ENCODE measurements at places on chromosomes 7 and 10.

DNA sequence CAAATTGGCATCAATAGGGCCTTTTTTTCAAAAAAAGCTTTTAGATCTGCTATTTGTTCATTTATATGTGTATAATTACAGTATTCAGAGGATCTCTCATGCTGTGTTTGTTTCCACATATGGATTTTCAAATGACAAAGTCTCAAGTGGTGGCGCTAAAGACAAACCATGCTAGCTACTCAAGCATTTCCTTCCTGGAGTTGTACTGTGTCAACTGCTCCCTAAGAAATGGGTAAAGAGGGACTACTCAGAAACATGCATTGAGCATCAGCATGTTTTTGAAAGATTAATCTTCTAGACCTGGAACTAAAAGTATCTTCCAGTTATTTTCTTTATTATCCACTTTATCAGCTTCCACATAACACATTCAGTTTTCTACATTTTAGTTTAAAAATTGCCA lies 12.7 kb downstream of the CNTNAP2 start:
- DNase-seq = no peak

- no peak for DNase-seq
Measured at GRCh38 chr7:16398146-16399017, 23.0 kb downstream of the CRPPA start.

DNA sequence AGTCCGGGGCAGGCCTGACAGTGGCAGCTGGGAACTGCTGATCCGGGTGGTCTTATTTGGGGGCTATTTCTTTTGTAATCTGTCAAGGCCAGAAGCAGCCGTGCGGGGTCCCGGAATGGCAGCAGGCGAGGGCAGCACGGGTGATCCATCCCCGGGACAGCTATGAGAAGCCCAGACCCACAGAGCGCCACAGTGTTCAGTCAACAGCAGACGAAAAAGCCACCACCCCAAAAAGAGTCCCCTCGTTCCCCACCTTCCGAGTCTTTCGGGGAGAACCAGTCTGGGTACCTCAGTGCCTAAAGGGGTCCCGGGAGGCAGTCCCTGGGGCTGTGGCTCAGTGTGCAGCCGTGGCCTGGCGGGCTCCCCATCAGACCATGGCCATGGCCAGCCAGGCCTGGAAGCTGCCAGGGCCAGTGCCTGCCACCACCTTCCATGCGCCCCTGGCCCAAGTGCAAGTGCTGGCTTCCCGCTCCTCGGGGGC lies 125.1 kb upstream of the KCTD7 start:
- DNase-seq = no peak

GRCh38 chr7:144484445-144484844 lies 81.0 kb upstream of the NOBOX start:
- no peak for DNase-seq

DNA sequence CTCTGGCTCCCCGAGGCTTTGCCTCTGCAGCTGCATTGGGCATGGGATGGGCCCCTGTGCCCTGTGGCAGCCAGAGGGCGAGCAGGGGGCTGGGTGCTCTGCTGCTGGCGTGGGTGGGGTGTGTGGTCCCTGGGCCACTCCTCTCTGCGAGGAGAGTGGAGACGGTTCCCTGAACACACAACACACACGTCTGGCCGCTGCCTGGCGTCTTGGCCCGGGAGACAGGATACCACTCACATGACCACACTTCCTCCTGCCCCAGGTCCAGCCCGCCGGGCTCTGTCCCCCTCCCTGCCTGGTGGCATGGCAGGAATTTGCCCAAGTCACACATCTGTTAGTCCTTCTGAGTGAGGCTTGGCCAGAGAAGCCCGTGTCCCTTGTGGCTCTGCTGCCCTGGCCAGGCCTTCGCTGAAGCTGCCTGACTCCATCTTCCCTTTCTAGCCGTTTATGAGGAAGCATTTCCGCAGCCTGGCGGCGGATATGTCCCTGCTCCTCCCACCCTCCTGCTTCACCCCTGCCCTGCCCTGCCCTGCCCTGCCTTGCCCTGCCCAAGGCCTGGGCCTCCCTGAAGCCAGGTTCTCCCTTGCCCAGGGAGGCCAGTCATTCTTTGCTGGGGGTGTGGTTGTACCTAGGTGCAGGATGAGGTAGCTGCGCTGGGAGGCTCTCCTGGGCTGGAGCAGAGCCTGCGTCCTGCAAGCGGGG lies 3.0 kb downstream of the BRI3 start:
- DNase-seq = no peak

- no peak for DNase-seq
Measured at GRCh38 chr7:37577412-37577811, 106.2 kb upstream of the GPR141 start.

Measured in hypothalamus (tissue), 51 donors.